CD8-positive, alpha-beta T cell (primary cell): ENCODE measurements at places on chromosomes 4 and X.

DNA sequence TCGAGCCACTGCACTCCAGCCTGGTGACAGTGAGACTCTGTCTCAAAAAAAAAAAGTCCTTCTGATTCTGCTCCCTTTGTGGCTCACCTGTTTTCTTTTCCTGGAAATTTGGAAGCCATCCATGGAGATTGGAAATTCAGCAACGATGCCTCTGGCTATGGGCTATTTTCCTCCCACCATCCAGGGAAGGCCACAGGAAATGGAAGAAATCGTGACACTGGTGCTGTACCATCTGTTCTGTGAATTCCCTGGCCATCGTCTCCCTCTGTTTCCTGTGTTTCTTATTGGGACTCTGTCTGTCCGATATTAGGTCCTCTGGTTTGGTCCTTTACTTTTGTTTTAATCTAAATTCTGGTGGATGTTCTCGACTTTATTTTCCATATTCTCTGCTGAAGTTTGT, 29.4 kb upstream of the ADRA2C start:
- no peak for DNase-seq

DNA sequence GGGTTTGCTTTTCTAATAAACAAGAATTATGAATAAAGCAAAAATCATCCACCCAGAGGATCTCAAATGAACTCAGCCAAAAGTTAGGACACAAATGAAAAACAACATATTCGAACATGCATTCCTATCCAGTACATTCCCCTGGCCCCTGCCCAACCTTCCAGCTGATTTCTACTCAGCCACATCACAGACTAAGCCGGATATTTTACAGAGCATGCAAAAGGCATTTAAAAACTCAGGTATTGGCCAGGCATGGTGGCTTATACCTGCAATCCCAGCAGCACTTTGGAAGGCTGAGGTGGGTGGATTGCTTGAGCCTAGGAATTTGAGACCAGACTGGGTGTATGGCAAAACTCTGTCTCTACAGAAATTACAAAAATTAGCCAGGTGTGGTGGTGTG, 54.6 kb downstream of the RELL1 start:
- DNase-seq: no peak

- DNase-seq: no peak
These were observed 300.5 kb upstream of the LCORL start for GRCh38 chr4:18321956-18322530.

DNA sequence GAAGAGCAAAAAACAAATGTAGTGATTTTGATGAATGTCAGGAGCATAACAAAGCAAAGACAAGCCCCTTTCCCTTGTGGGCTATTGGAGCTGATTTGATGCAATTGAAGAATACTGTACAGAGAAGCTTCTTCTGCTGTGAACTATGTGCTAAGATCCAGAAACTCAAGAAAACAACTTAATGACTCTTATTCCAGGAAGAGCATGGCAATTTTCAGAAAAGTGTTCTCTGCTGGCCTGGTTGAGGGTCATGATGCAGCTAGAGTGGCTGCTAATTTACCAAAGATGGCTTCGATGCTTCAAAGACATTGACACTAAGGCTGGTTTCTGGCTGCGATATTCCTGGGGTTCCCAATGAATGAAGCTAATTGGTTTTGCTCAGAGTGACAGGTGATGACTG, 45.8 kb downstream of the TNIP3 start:
- DNase-seq: no peak

DNA sequence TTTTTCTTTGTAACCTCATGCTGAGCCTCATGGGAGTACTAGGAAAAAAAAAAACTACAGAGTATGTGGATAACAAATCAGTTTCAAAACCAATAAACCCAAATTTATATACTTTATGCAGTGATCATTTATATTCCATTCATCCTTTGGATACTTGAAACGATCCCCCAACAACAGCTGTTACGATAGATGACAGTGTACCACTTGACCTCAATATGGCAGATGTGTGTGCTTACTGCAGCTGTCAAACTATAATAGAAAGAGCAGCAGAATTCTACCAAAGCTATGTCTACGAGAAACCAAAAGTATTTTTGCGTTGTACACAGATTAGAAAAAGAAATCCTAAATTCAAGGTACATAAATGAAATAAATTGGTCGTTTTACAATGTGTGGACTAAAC, 337.8 kb downstream of the PDGFC start:
- DNase-seq: no peak

GRCh38 chr4:173998471-173999144, 284.9 kb downstream of the FBXO8 start:
- no peak for DNase-seq

GRCh38 chrX:12878536-12878935, 11.7 kb downstream of the TLR7 start:
- no peak for DNase-seq

DNA sequence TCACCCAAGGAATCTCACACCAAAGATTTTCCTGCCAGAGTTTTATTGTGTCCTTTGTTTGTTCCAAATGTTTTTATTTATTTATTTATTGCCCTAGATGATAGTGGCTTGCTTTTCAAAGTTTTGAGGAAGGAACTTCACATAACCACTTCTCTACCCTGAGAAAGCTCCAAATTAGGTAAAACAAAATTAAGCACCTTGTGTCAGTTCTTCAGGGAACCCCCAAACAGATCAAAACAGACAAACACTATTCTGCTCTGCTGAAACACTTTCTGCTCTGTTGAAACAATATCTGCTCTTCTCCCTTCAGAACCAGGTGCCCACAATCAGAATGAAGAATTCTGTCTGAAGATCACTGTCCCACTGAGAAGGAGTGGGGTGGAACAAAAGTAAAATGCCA, 16.5 kb upstream of the CYBB start:
- DNase-seq: no peak

DNA sequence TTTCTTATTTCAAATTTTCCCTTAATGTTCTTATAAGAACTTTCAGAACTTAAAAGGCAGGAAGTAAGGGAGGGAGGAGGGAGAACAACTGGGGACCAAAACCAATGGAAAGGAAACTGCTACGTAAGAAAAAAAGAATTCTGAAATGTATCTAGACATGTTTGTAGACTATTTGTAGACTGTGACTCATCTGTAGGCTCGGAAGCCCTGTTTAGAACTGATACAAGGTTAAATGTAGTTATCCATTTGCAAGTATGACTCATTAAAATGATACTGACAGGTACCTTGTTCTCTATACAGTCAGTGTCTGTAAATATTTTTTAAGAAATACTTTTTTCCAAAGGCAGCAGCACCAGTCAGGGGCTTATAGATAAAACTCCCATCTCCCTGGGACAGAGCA, 202.0 kb downstream of the DHX15 start:
- no peak for DNase-seq

GRCh38 chr4:72942565-72942964, 127.0 kb downstream of the COX18 start:
- no peak for DNase-seq

- no peak for DNase-seq
These were observed 23.2 kb upstream of the AFAP1 start for GRCh38 chr4:7962609-7963508.

DNA sequence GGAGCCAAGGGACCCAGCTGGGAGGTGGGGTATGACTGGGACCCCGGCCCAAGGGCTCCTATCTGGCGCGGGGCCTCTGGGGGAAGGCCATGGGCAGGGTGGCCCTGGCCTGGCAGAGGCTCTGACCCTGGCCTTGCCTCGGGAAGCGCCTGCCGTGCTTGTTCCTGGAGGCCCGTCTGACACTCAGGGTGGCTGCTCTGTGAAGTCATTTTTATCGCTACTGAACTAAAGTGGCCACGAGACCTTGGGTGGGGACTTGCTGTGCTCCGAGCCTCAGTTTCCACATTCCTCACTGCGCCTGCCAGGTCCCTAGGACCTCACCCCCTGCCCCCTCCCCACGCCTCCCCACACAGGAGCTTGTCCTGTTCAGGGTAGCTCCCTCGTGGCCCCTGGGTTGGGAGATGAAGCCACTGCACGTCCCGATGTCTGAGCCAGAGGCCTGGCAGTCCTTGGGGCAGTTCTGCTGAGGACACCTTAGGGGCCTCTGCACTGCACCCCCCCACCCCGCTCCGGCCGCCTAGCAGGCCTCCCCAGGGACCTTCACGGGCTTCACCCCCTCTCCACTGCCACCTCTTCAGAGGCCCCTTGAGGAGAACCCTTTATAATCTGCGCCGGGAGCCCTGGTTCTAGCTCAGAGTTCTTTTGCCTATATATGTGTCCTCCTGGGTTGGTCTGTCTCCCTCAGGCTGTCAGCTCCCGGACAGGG, 639 bp upstream of the SORCS2 start:
- DNase-seq: no peak

GRCh38 chr4:15665753-15666365, 10.7 kb upstream of the FBXL5 start:
- no peak for DNase-seq

- no peak for DNase-seq
These were observed 5.6 kb downstream of the RHOH start for GRCh38 chr4:40202474-40202873.

- no peak for DNase-seq
These were observed 30.1 kb downstream of the ADGRA3 start for GRCh38 chr4:22485737-22486136.
